ENCODE measurements at places on chromosomes 11 and 22.

GRCh38 chr11:64313491-64314145, 3.7 kb downstream of the TRMT112 start:
- no peak for DNase-seq

DNA sequence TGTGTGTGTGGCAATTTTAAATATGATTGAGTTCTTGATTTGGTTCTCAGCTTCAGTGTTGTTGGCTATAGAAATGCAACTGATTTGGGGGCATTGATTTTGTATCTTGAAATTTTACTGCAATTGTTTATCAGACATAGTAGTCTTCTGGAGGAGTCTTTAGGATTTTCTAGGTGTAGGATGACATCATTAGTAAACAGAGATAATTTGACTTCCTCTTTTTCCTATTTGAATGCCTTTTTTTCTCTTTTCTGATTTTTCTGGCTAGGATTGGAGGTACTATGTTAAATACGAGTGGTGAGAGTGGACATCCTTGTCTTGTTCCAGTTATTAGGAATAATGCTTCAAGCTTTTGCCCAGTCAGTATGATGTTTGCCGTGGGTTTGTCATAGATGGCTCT, 124.9 kb downstream of the MSANTD4 start:
- DNase-seq = no peak

DNA sequence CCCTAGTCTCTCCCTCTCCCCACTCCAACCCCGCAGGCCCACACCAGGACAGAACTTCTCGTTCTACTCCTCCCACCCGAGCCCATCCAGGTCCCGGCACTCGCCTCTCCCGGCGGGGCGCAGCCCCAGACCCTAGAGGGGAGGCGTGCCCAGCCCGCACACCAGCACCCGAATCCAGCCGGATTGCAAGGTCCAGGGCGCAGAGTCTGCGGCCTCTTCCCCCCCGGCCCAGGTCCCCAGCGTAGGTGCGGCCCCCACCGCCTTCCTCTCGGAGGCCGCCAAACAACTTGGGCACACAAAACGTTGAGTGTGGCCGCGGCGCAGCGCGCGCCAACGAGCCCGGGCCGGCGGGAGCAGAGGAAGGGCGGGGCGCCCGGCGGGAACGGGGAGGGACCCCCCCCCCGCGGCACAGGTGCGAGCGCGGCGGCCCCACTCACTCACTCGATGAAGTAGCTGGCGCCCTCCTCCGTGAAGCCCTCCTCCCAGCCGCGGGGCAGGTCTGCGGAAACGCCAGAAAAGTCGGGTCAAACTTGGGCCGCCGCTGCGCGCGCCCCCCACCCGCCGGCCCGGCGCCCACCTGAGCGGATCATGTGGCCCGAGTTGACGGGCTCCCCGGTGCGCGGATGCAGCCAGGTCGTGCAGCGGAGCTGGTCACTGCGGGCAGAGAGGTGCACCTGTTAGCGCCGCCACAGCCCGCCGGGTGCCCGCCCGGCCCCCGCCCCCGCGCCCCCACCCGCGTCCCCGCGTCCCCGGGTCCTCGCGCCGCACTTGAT, 480 bp downstream of the PLEKHA7 start:
- no peak for DNase-seq

GRCh38 chr11:68374531-68374930, 62.1 kb downstream of the LRP5 start:
- DNase-seq = no peak

- DNase-seq = no peak
Observed at GRCh38 chr11:102806296-102806695, 8.3 kb upstream of the MMP1 start.

GRCh38 chr11:109785714-109786113, 307.5 kb upstream of the ZC3H12C start:
- no peak for DNase-seq

GRCh38 chr22:36746375-36746970, 29.4 kb downstream of the IFT27 start:
- no peak for DNase-seq

DNA sequence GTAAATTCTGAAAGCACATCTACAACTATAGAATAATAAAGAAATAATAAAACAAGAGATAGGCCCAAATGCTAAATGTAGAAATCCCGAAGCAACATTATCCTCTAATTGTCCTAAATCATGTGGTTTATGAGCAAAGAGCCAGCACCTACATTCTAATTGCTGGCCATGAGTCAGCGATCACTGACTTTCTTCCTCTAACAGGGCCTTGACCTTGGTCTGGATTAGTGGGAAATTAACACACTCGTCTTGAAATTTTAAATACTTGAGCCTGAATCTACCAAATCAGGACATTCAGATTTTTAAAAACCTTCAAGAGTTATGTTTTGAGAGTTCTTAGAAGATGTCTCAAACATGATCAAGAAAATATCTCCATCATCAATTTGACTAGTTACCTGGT, 727.6 kb downstream of the METTL15 start:
- DNase-seq = no peak

DNA sequence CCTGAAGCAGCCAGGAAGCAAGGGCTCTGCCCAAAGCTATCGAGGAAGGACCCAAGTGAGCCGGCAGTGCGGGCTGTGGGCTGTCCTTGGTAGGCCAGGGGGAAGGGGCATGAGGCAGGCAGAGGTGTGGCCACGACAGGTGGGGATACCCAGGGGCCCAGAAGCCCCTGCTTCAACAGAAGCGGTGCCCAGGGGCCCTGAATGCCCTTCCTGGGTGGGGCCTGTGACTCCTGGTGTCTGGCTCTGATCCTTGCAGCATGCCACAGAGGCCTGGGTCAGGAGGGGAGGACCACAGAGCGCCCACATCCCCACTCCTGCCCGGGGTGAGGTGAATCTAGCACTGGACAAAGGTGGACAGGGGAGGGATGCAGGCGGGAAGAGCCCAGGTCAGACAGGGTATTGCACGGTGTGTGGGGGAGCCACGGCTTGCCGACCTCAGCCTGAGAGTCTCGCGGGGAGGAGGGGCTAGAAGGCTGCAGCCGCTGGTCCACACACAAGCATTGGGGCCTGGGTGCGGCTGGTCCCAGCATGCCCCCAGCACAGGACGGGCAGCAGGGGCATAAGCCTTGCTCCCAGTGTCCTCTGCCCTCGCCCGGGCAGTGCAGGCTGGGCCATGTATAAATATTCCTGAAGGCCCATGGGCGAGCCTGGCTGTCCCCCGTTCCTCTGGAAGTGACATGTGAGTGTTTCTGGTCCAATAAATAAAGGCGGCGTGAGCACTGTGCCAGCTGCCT, 19.0 kb downstream of the MAFF start:
- DNase-seq = no peak

- no peak for DNase-seq
Observed at GRCh38 chr11:88266919-88267318, 70.6 kb downstream of the CTSC start.

DNA sequence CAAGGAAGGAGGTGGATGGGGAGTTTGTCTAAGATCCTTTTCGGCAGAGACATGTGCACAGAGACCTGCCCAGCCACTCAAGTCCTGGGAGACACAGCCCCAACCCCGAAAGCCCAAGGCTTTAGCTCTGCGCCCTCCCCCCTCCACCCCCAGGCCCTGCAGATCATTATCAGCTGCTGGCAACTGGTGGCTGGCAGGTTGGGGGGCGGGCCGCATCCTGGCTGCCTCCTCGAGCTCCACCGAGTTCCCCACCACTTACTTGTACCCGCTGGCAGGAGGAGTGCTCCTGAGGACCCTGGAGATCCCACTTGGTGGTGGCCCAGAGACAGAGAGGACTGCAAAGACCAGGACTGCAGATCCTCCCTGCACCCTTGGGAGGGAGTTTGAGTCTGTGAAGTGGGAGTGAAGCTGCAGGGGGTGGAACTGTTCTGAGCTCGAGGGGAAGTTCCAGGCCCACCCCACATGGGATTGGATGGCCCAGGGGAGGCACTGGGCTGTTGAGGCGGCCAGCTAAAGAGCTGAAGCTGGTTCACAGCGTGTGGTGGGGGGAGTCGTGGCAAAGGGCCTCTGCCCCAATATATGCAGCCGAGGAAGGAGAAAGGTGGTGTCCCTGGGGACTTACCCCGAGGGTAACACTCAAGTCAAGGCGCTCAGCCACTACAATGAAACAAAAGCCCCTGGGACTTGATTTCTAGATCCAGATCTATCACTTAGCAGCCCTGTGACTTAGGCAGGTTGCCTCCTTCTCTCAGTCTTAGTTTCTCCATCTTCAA, 19.9 kb upstream of the CCDC86 start:
- DNase-seq = no peak

DNA sequence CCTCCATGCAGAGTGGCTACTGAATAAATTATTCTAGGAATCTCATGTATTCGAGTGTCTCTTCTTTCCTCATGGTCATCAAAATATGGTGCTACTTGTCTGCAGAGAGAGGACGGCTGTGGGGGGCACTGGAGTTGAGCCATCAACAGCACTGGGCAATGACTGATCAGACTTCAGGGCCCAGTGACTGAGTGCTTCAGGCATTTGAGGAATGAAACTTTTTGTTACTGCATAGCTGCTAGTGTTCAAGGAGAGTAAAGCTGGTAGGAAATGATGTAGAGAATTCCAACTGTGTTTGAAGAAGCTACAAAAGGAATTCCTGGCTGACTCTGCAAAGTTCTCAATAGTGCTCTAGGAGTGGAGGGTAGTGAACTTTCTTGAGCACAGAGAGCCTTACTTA, 277.7 kb downstream of the CADM1 start:
- peak; percentile 53 for DNase-seq

GRCh38 chr11:1077417-1078119, 2.9 kb downstream of the MUC2 start:
- no peak for DNase-seq

DNA sequence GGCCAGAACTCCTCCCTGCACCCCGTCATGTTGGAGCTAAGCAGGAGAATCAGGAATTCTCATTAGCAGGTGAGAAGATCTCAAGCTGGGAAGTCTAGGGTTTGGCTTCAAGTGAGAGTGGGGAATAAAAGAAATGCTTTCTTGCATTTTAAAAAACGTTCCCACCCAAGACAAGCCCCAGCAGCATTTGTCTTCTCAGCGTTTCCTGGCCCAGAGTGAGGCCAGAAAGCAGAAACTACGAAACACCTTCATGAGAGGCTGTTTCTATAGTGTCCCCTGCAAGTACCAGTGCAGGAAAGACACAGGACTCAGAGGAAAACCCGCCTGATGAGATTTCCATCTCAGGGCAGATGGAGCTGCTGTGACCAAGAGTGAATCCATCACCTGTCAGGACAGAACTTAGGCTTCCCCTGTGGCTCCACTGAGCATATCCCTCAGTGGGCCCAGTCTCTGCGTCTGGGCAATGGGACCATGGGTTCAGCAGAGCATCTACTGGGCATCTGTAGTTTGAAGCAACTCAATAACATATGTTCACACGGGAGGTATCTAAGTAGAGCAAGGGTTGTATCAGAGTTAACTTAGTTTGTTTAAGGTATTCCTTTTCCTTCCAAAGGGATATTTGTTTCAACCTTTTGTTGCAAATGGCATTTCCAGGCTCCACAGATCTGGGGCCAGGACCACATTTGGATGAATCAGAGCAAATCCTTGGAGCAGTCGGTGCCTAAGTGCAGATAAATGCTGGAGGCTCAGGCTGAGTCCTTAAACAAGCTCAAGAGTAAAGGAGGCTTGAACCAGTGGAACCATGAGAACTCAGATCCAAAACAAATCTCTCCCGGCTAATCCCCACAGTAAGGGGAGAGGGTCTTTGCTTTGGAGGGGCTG, 548.3 kb downstream of the MIAT start:
- DNase-seq = no peak

DNA sequence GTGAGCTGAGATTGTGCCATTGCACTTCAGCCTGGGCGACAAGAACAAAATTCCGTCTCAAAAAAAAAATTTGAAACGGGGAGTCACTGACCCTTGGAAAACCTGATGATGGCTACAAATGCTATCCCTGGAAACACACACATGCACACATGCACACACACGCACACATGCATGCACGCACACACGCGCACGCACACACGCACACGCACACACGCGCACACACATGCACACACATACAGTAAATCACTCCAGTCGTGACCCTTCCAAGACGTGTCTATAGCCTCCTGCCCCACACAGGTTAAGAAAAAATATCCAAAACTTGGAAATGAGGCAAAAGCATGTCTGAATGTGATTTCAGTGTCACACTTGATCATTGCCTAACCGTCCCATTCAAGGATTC, 6.7 kb upstream of the CPT1A start:
- DNase-seq = no peak

DNA sequence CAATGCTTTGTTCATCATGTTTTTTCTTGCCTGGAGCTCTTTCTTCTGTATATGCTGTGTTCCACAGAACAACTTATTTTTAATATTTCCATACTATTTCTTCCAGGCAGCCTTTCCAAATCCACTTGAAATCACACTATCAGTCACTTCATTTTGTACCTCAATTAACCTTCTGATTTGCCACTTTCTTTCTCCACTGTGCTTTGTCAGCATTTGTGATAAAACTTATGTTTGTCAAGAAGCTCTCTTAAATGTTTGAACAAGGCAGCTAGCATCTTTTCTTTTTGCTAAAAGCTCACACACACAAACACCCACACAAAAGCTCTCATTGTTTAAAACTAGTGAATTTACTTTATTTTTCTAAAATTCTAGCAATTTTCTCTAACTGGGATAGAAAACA, 2014.7 kb upstream of the RAG2 start:
- DNase-seq = no peak

DNA sequence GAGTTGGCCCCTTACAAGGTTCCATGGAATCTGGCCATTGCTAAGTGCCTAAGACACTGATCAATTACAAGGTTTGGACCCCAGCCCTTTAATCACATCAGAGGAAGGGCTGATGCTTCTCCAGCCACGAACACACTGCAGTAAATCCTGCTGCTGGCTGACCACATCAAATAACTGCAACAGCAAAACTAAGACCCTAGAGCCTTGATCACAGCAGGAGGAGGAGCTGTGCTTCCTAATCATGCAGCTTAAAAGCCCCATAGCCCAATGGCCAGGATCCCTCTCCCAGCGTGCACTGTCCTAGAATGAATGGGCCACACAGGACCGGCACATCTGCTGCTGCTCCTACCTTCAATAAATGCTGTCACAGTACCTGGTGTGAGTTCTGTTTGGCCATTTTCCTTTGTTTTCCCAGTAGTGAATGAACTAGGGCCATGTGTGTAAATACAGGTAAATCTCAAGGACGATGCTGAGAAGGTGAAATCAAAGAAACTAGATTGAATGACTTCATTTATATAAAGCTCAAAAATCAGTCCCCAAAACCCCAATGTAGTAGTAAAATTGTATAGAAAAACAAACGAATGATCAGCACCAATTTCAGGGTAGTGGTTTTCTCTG, 12.7 kb downstream of the ZP1 start:
- DNase-seq = no peak

- DNase-seq = no peak
Observed at GRCh38 chr11:11217929-11218628, 135.0 kb downstream of the CSNK2A3 start.

GRCh38 chr11:75635066-75635862, 33.6 kb downstream of the MAP6 start:
- DNase-seq = no peak

All from H1 (cell line).